H9 (cell line): ENCODE measurements at places on chromosomes 2 and 18. TPM values are rescaled to one million over a fixed set of nuclear protein-coding genes. Genes with fewer than 3 reads are reported as not detected.

Gene TCF23
- not detected in 2 replicates for total RNA-seq

Gene TSGA10
- total RNA-seq: 6.1 and 6.3 TPM in 2 replicates

Gene APCDD1
- total RNA-seq: 1.2 and 1.8 TPM in 2 replicates

Gene KCNS3
- total RNA-seq: 7.2 and 8.0 TPM in 2 replicates

Gene OXER1
- 1.6 TPM in 2 replicates for total RNA-seq

Gene UGT1A4
- not detected in 2 replicates for total RNA-seq

Gene RNF149
- total RNA-seq: 17.4 and 18.0 TPM in 2 replicates

Gene LHCGR
- total RNA-seq: 0.33 and 0.44 TPM in 2 replicates

Gene HTR2B
- not detected in 2 replicates for total RNA-seq

Gene EPAS1
- total RNA-seq: 1.1 and 1.4 TPM in 2 replicates

Gene PID1
- 1.4 and 1.9 TPM in 2 replicates for total RNA-seq

Gene HES6
- 27.1 and 27.7 TPM in 2 replicates for total RNA-seq

Gene HOXD11
- total RNA-seq: not detected in 2 replicates

Gene SPP2
- not detected in 2 replicates for total RNA-seq

Gene EDAR
- total RNA-seq: not detected in 2 replicates

Gene POTEI
- 0.99 and 1.2 TPM in 2 replicates for total RNA-seq

GRCh38 chr2:199148076-199148845 lies 309.5 kb downstream of the SATB2 start:
- no peaks in the 10 kb centered on the region for H3K27me3 ChIP-seq
- H3K4me1 ChIP-seq: no peaks in the 10 kb centered on the region
- H3K36me3 ChIP-seq: no peaks in the 10 kb centered on the region
- no peak overlapping the region for H3K4me3 ChIP-seq
- no peak for DNase-seq

DNA sequence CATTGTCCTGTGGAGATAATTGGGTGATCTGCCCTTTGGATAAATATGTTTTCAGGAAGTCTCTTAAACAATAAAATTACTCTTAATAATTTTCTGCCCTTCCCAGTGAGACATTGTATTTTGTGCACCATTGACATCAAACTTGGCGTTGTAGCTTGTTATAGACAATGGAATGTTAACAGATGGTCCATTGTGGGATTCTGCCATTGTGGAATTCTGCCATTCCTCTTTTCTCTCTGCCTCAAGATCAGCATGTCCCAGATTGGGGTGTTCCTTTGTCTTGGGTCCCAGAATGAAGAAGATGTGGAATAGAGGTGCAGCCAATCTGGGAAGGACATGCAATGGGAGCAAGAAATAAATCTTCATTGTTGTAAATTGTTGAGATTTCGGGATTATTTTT lies 15.1 kb upstream of the LDAH start:
- no peak for DNase-seq
- H3K36me3 ChIP-seq: no peaks in the 10 kb centered on the region
- H3K4me1 ChIP-seq: no peaks in the 10 kb centered on the region
- no peaks in the 10 kb centered on the region for H3K27me3 ChIP-seq
- H3K27ac ChIP-seq: no peak overlapping the region

DNA sequence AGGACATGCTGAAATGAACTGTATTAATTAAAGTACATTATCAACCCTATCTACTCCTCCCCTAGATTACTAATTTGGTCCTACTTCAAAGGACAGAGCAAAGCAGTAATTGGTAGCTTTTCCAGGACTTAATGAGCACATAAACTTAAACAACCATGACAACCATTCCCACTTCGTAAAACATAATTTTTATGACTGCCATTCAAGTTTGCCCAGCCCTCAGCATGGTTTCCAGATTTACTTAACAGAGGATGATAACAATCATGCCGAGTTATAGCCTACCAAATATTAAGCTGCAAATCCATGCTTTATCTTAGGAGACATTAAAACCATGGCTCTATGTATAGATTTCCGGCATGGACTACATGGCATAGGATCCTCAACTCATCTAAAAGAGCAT lies 401.1 kb upstream of the CHAC2 start:
- H3K4me1 ChIP-seq: no peaks in the 10 kb centered on the region
- no peak overlapping the region for H3K27ac ChIP-seq
- H3K27me3 ChIP-seq: no peaks in the 10 kb centered on the region

GRCh38 chr2:45860136-45861121 lies 209.0 kb downstream of the PRKCE start:
- no peaks in the 10 kb centered on the region for H3K4me1 ChIP-seq
- H3K27ac ChIP-seq: no peak overlapping the region
- no peaks in the 10 kb centered on the region for H3K27me3 ChIP-seq
- DNase-seq: no peak
- no peak overlapping the region for H3K4me3 ChIP-seq
- H3K36me3 ChIP-seq: no peaks in the 10 kb centered on the region

GRCh38 chr2:15747603-15748471 lies 156.2 kb downstream of the DDX1 start:
- peaks cover 6% of the 10 kb centered on the region; the same call in 1 of the 2 replicates for H3K4me1 ChIP-seq
- peak; percentile 84 for DNase-seq
- no peaks in the 10 kb centered on the region for H3K27me3 ChIP-seq
- H3K36me3 ChIP-seq: no peaks in the 10 kb centered on the region

DNA sequence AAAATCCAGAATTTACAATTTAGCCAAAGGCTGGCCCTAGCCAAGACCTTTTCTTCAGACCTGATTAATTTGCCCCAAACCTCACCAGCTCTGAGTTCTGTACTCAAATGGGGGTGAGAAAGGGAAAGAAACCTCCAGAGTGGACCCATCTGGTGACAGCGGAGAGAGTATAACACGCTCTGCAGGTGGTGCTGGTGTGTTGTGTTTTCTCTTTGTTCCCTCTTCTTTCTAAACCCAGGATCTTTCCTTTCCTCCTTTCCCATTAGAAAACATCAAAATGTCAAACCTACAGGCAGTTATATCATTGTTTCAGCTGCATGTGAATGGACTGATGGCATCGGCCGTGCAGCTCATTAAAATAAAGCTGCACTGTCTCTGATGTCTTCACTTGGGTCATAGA lies 253.2 kb upstream of the SP5 start:
- H3K27ac ChIP-seq: no peak overlapping the region
- H3K27me3 ChIP-seq: no peaks in the 10 kb centered on the region
- H3K4me1 ChIP-seq: peaks cover 2% of the 10 kb centered on the region; the same call in 1 of the 2 replicates
- no peak overlapping the region for H3K4me3 ChIP-seq
- DNase-seq: no peak

DNA sequence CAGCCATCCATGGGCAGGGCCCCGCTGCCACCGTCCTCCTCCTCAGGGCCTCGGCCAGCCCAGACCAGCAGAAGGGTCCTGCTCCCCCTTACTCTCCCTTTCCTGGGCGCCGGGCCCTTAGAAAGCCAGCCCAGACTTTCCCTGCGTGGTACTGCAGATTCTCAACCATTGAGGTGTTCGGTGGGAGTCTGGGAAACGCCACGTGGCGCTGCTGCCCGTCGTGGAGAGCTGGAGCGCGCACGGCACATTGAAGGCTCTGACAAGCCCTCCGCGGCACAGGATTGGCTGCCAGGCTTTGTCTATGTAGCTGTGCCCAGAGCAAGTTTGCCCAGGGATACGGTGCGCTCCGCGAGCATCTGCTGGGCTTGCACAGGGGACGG lies 10.4 kb upstream of the KLHL30 start:
- no peaks in the 10 kb centered on the region for H3K4me1 ChIP-seq
- no peak overlapping the region for H3K27ac ChIP-seq
- H3K27me3 ChIP-seq: no peaks in the 10 kb centered on the region
- no peak overlapping the region for H3K4me3 ChIP-seq
- no peak for DNase-seq

GRCh38 chr2:206984206-206984605 lies 44.9 kb downstream of the CPO start:
- H3K36me3 ChIP-seq: no peaks in the 10 kb centered on the region; the same call in 1 of the 2 replicates
- H3K27ac ChIP-seq: no peak overlapping the region
- no peaks in the 10 kb centered on the region for H3K27me3 ChIP-seq
- no peak for DNase-seq

GRCh38 chr2:133416146-133416545 lies 152.1 kb downstream of the NCKAP5 start:
- H3K27me3 ChIP-seq: no peaks in the 10 kb centered on the region
- DNase-seq: no peak
- H3K4me1 ChIP-seq: no peaks in the 10 kb centered on the region

DNA sequence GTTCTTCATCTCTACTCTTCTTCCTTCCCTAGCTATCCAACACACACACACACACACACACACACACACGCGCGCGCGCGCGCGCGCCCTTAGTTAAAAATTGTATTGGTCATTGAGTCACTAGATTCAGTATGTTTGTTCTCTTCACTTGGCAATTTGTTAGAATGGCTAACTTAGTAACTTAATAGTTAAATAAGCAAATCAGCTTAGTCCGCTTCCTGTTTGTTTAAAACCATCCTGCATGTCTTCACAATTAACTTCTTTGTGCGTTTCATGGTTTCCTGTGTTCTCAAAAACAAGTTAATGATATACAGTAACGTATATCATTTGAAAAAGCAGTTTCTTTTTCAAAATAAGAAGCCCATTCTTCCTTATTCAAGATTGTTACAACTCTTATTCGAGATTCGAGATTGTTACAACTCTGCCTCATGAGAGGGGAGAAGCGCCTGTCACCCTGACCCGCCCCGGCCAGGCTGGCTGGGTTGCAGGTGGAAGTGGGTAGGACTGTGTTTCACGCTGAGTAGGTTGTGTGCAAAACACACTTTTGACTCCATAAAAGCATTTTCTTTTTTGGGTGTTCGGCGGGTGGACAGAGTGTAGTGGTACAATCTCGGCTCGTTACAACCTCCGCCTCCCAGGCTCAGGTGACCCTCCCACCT lies 9.5 kb upstream of the CNNM3 start:
- no peak overlapping the region for H3K27ac ChIP-seq
- DNase-seq: no peak
- no peaks in the 10 kb centered on the region for H3K4me1 ChIP-seq
- no peaks in the 10 kb centered on the region for H3K27me3 ChIP-seq
- no peak overlapping the region for H3K4me3 ChIP-seq

GRCh38 chr2:85422072-85422457 lies 3.6 kb downstream of the SH2D6 start:
- no peaks in the 10 kb centered on the region for H3K36me3 ChIP-seq
- no peak overlapping the region for H3K4me3 ChIP-seq
- H3K4me1 ChIP-seq: peaks cover 4% of the 10 kb centered on the region; the same call in 1 of the 2 replicates
- H3K27me3 ChIP-seq: no peaks in the 10 kb centered on the region
- DNase-seq: no peak

GRCh38 chr2:160315337-160315736 lies 115.3 kb upstream of the ITGB6 start:
- peaks cover 9% of the 10 kb centered on the region for H3K36me3 ChIP-seq
- no peaks in the 10 kb centered on the region for H3K27me3 ChIP-seq
- no peak for DNase-seq
- no peak overlapping the region for H3K4me3 ChIP-seq
- no peak overlapping the region for H3K27ac ChIP-seq

DNA sequence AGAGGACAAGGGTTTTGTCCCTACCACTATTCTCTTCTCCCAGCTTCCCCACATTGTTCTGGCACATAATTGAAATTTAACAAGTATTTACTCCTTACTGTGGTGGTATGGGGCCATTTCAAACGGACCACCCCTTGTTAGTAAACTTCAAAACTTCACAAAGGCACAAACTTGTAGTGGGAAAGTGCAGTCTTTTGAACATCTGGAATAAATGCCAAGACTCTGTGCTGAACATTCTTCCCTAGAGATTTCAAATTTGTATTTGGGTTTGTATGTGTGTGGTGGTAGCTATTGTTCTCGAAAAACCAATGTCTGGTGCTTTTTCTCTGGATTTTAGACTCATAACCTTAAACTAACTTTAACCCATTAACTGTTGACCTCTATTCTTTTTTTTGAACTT lies 151.6 kb downstream of the NRP2 start:
- no peak for DNase-seq
- H3K36me3 ChIP-seq: peaks cover 7% of the 10 kb centered on the region
- peaks cover 8% of the 10 kb centered on the region; the same call in 1 of the 2 replicates for H3K4me1 ChIP-seq
- no peak overlapping the region for H3K4me3 ChIP-seq

GRCh38 chr2:17545680-17546613 lies 5.5 kb downstream of the VSNL1 start:
- no peaks in the 10 kb centered on the region for H3K27me3 ChIP-seq
- H3K36me3 ChIP-seq: peaks cover 5% of the 10 kb centered on the region
- no peak overlapping the region for H3K27ac ChIP-seq
- peaks cover 15% of the 10 kb centered on the region for H3K4me1 ChIP-seq
- H3K4me3 ChIP-seq: peak overlapping the region; percentile 58; the same call in 2 of the 3 replicates

DNA sequence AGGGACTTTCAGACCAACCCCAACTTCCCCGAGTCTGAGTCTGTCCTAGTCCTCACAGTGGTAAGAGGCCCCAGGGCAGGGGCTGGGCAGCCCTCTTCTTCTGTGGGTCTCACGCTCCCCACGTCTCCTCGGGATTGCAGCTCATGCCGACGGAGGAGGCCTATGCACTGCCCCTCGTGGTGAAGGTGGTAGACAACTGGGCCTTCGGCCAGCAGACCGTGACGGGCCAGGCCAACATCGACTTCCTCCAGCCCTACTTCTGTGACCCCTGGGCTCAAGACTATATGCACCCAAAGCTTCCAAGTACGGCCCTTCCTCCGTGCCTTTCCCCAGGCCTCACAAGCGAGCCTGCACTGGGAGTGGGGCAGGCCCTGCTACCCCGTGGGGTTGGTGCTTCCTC lies 44.3 kb downstream of the LMAN2L start:
- H3K36me3 ChIP-seq: 0 out of 2 replicates have a peak, but pooled peaks cover 2% of the 10 kb centered on the region
- no peak overlapping the region for H3K27ac ChIP-seq
- H3K4me1 ChIP-seq: no peaks in the 10 kb centered on the region

- no peak for DNase-seq
- no peak overlapping the region for H3K27ac ChIP-seq
- no peaks in the 10 kb centered on the region for H3K27me3 ChIP-seq
- no peaks in the 10 kb centered on the region for H3K4me1 ChIP-seq
- H3K4me3 ChIP-seq: no peak overlapping the region
Observed at GRCh38 chr2:164976301-164976700, 21.0 kb upstream of the SLC38A11 start.

- peak; percentile 48 for DNase-seq
- H3K4me1 ChIP-seq: no peaks in the 10 kb centered on the region
- H3K27ac ChIP-seq: no peak overlapping the region
- no peak overlapping the region for H3K4me3 ChIP-seq
- H3K27me3 ChIP-seq: no peaks in the 10 kb centered on the region
- H3K36me3 ChIP-seq: no peaks in the 10 kb centered on the region
Observed at GRCh38 chr2:56077359-56077915, 106.4 kb upstream of the CCDC85A start.

- H3K4me3 ChIP-seq: no peak overlapping the region
- no peak overlapping the region for H3K27ac ChIP-seq
- H3K36me3 ChIP-seq: peaks cover 5% of the 10 kb centered on the region; the same call in 1 of the 3 replicates
Observed at GRCh38 chr2:54770676-54771075, 47.2 kb downstream of the EML6 start.

- no peak overlapping the region for H3K4me3 ChIP-seq
- H3K27me3 ChIP-seq: no peaks in the 10 kb centered on the region
- H3K4me1 ChIP-seq: no peaks in the 10 kb centered on the region
Observed at GRCh38 chr2:205086662-205087061, 541.4 kb downstream of the PARD3B start.

DNA sequence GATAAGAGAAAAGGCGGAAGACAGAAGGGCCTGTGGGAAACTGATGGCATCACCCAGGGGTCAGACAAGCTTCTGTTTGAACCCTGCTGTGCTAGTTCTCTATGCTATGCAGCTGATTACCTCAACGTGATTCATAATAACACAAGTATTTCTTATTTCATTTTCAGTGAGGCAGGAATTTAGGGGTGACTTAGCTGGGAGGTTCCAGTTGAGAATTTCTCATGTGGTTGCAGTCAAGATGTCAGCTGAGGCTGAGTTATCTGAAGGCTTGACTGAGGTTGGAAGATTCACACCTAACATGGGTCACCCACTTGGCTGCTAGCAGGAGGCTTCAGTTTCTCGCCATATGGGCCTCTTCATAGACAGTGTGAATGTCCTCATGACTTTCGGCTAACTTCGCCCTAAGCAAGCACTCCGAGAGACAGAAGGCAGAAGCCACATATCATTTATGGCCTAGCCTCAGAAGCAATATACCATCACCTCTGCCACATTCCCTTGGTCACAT lies 34.0 kb upstream of the TMEM131 start:
- no peak overlapping the region for H3K27ac ChIP-seq
- no peaks in the 10 kb centered on the region for H3K27me3 ChIP-seq
- H3K36me3 ChIP-seq: no peaks in the 10 kb centered on the region
- DNase-seq: no peak
